ENCODE measurements at places on chromosomes 3 and 15.

DNA sequence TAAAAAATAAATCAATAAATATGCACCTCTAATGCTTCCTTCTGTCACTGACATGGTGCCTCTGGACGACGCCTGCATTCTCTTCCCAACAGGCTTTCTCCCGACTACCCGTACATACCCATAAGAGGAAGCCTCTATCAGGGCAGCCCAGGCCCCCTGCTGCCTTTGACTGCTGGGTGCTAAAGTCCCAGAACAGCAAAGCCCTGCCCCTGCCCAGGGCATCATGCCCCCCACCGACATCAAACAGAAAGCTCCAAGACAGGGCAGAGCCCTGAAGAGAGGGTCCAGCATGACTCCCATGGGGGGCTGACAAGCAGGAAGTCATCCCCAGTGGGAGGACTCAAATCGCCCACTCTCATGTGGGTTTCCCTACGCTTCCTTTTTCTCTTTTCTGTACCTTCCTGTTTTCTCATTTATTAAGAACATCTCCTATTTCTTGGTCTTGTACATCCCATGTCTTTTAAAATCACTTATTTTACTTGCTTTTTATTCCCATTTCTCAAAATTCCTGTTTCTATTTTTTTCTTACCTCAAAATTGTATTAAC, 23.4 kb downstream of the XPC start:
- DNase-seq, result no peak

DNA sequence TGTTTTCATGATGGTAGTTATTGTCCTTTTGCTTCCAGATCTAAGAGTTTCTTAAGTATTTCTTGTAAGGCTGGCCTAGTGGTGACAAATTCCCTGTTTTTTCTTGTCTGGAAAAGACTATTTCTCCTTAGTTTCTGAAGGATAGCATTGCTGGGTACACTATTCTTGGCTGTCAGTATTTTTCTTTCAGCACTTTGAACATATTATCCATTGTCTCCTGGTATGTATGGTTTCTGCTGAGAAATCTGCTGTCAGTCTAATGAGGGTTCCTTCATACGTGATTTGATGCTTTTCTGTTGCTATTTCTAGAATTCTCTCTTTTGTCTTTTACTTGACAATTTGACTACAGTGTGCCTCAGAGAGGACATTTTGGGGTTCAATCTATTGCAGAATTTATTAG, 134.3 kb downstream of the CGGBP1 start:
- no peak for DNase-seq

DNA sequence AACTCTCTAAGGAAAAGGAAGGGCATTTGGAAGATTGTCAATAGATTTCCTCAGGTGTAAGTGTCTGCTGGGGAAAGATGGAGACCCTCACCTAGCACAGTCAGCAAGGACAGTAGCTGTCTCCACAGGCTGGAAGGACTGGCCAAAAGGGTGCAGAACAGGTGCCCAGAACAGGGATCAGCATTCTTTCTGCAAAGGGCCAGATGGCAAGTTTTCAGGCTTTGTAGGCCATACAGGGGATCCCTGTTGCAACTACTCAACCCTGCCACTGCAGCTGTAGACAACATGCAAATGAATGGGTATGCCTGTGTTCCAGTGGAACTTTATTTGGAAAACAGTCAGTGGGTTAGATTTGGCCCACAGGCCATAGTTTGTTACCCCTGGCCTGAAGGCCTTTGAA, 8.1 kb downstream of the AGBL1 start:
- no peak for DNase-seq

- no peak for DNase-seq
Measured at GRCh38 chr3:172627057-172627809, 83.6 kb downstream of the NCEH1 start.

GRCh38 chr3:2036076-2036475, 62.6 kb upstream of the CNTN4 start:
- DNase-seq, result no peak

GRCh38 chr3:69174871-69175737, 52.7 kb upstream of the LMOD3 start:
- no peak for DNase-seq

- no peak for DNase-seq
Measured at GRCh38 chr3:107969994-107970819, 120.6 kb downstream of the CD47 start.

DNA sequence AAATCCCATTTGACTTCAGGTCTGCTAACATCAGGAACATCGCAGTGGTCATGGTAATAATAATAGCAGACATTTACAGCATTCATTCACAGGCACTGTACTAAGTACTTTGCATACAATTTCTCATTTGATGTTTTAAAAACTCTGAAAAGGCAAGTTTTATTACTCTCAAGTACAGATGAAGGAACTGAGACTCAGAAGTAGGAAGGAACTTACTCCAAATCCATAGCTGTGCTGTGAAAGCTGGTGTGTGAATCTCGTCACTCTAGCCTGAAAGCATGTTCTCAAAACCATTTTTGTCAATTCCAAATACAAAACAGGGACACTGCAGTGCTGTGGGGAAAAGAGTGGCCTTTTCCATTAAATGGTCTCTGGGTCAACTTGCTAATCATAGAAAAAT, 179.9 kb downstream of the FAM43A start:
- no peak for DNase-seq

DNA sequence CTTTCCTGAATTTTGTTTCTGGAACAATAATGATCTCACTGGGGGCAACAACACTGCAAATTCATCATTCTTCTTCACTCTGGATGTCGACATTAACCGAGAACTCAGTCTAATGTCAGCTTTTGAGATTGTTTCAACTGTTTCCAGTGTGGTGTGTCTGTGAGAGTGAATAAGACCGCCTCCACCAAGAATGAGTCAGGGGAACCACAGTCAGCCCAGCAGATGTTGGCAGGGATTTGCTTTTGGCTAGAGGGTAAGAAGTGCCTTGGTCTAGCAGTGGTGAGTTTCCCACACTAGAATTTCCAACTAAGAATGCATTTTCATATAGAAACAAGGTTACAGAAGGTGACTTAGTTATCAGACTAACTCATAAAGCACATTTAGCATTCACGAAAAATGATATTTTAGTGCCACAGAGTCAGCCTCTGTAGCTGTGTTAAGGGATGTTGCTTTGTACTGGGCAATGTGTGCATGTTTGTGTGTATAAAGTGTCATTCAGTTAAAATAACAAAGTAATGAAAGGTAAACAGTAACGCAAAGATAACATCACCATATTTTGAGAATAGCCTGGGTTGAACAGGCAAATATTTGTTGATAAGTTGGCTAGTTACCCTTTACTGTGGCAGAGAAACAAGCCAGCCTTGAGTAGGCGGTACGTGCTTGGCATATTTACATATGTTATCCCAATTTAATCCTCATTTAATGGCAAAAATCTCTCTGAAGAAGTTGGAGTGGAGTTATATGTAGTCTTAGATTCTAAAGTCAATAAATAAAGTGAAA, 33.8 kb downstream of the DRD3 start:
- no peak for DNase-seq

- no peak for DNase-seq
Measured at GRCh38 chr3:111035316-111035715, 36.3 kb upstream of the NECTIN3 start.

DNA sequence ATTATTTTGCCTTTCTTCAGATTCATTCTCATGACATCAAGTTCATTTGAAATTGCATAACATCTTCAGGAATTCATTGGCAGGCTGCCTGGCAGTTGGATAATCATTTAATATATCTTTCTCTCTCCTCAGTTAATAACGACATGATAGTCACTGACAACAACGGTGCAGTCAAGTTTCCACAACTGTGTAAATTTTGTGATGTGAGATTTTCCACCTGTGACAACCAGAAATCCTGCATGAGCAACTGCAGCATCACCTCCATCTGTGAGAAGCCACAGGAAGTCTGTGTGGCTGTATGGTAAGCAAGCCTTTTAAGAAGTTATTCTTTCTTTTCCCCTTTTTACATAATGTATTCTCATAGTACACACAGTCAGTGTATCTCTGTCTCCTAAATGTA, 38.2 kb downstream of the TGFBR2 start:
- peak; percentile 32 for DNase-seq

DNA sequence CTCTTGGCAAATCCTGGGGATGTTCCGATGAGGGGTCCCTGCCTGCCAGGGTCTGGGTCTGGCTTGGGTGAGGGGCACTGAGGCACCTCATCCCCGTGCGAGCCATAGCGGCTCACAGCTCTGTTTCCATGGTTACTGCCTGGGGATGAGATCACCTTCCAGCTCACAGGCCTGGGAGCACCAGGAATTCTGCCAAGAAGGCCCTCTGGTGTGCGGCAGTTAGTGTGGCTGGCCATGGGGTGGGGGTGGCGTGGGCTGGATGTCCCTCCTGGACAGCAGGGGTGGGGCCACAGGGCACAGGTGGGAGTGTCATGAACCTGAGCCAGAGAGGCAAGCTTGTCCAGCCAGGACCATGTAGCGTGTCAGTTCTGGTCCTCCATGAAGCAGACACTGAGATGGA, 22.1 kb upstream of the PRR23E start:
- no peak for DNase-seq

- DNase-seq, result no peak
Measured at GRCh38 chr3:127488740-127489139, 101.8 kb downstream of the TPRA1 start.

DNA sequence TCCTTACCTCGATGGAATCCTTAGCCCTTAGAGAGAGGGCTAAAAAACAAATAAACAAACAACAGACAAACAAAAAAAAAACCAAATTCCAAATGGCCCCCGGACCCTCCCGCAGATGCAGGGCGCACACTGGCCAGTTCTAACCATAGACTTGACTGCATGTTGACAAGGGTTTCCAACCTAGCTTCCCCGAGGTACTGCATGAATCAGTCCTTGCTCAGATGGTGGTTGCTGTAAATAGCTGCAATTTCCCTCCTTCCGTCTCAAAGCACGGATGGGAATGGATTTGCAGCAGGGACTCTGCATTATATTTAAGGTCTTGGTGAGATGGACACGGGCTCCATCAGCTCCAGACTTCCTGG, 162.8 kb downstream of the CD47 start:
- DNase-seq, result no peak

- no peak for DNase-seq
Measured at GRCh38 chr15:51367322-51367976, 26.0 kb downstream of the GLDN start.

GRCh38 chr15:37823601-37824275, 110.7 kb upstream of the TMCO5A start:
- no peak for DNase-seq

DNA sequence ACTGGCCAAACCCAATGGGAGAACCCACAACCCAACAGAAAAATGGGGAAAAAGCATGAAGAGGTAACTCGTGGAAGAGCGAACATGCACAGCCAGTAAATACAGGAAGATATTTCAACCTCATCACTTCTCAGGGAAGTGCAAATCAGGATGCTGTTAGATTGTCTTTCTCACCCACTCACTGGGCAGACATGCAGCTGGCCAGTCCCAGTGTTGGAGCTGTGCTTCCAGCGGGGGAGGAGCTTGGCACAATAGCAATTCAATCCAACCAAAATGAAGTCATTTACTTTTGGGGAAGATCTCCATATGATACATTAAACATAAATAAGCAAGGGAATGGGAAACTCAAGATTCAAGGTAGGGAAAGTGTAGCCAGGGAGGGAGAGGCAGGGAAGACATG, 12.1 kb downstream of the WNT7A start:
- DNase-seq, result no peak

- no peak for DNase-seq
Measured at GRCh38 chr15:76339305-76340197, 3.0 kb downstream of the ISL2 start.

DNA sequence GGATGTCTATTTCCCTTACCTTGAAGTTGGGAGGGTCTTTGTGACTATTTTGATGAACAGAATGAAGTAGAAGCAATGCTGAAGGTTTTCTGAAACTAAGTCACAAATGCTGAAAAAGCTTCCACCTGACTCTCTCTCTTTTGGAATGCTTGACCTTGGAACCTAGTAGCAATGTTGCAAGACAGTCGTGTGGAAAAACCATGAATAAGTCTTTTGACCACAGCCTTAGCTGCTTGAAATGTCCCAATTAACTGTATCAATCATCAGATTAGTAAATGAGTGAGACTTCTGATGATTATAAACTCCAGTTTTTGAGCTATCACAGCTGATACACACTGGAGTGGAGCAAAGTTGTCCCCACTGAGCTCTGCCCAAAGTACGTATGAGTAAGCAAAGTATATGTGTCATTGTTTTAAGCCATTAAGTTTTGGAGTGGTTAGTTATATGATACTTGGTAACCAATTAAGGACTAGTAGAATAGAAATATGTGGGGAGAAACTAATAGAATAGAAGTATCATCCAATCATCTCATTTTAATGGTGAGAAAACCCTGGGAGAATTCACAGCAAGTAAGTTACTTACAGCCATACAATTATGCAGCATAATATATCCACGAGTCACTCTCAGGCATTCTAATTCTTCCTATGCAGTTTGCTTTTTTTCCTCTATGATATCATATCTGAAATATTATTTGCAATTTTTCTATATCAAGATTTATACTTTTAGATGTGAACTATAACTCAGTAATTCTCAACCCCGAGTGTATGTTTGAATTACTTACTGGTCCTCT, 1010.6 kb downstream of the ROBO2 start:
- DNase-seq, result no peak

- DNase-seq, result no peak
Measured at GRCh38 chr3:148950806-148951205, 40.5 kb upstream of the GYG1 start.

DNA sequence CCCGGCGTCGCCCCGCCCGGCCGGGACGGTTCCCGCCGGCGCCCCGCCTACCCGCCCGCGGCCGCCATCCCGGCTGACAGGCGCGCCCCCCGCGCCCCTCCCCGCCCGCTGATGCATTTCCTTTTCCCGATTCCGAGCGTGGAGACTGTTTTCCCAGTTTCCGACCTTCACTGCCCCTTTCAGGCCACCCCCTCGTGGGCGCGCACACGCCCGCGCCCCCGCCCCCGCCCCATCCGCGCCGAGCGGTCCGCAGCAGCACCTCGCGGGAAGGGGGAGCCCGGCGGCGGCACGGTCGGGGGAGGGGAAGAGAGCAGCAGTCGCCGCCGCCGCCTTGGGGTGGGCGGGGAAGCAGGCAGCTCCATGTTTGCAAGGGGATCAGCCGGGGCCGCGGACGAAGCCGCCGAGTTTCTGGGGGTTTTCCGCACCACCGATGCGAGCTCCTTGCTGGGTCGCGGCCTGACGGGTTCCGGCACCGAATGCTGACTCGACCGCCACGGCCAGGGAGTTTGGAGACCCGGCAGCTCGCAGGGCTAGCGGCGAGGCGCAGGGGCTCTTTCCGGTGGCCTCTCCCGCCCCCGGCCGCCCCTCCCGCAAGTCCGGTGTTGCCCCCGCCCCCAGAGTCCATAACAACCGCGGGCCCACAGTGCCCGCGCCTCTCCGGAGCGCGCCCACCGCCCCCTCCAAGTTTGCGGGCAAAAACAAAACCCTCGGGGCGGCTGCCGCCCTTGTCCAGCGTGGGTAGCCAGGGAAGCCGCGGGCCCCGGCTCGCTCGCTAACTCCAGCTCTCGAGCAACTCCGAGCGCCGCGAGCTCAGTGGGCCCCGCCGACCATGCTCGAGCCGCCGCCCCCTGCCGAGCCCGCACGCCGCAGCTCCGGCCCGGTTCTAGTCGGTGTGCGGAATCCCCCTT, 3.2 kb upstream of the SIN3A start:
- peak; percentile 77 for DNase-seq

DNA sequence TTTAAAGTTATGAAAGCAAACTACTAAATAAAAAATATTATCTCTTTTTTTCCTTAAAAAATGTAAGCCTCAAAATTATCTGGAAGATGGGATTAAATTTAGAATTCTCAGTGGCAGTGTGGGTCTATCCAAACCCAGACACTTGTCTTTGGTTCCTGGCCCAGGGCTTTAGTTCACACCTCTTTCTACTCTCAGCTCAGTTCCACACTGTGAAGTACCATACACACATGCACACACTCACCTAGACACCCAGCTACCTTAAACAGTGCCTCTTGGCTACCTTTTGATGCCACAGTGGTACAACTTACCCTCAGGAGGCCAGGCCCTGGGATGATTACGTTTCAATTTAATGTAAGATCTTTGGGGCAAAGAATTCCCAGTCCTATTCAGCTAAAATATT, 51.0 kb upstream of the TSC22D2 start:
- no peak for DNase-seq

Measured in NK-92 treated with Interleukin-12 subunit alpha and Interleukin-12 subunit beta, amount 100 ng/mL, for 24 hours (cell line).